ENCODE measurements at places on chromosomes 7 and 10.

DNA sequence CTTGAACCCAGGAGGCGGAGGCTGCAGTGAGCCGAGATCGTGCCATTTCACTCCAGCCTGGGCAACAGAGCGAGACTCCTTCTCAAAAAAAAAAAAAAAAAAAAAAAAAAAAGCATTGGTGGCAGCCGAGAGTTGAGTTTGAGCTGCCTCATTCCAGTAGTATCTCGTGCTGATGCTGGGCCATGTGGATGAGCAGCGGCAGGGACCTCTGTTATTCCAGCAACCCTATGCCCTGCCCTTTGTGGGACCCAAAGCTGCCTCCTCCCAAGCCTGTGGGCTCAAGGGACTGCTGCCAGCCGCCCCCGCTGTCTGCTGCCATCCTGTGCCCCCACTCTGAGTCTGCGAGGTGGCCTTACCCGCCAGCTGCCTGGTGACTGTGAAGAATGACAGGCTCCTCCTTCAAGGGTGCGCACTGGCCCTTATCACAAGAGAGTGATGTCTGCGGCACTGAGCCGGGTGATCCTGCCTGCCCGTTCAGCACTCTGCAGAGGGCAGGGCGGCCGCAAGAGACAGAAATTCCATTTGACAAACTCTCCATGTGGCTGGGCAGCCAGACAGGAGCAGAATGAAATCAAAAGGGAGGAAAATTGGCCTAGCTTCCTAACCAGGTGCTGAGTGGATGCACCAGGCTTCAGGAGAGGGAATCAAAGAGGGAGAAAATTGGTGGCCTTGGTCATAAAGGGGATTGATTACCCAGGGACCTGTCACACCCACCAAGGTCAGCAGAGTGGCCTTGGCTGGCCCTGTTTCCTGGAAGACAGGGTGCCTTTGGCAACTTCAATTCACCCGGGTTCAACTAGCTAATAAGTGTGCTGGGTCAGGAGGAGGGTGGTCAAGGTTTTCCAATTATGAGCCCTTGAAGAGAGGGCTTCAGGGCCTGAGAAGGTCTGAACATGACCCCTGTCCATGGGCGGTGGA is 65.3 kb upstream of the ZMIZ1 start:
- peak; percentile 15 for DNase-seq

DNA sequence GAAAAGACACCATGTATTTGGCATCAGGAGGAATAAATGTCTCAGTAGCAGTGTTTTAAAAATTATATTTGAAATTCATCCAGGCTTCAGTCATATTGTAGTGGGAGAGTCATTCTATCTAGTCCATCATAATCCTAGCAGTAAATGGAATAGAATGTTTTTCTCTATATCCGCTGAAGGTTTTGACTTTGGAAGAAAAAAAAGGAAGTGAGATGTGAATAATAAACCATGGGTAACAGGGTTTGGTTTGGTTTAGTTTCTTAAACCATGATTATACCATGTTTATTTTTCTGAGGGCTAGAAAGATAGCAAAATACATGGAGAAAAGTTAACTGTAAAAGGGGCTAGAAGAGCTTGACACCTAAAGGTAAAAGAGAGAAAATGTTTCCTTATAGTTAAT is 16.4 kb upstream of the BPGM start:
- no peak for DNase-seq

DNA sequence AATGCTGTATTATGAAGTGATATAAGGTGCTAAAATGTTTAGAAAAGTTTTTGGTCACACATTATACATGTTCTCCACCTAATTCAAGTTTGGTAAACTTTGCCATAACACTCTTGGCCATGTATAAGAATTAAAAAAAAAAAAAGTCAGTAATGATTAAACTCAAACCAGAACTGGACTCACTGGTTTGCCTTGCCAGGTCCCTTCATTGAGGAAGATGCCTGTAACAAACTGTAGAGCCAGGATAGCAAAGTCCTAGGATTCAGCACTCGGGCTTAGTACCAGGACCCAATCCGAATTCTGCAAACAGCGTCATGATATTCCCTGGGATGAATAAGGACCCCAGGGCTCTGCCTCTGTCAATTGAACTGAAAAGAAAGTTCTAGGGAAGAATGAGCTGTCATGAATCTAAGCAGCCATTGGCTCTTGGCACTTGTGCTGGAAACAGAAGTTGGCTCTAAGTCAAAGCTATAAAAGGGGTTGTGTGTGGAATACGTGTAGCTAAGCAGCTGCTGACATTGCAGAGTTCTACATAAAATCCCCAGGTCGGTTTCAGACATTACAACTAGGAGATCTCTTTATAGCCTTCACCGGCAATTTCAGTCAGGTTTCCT is 216.9 kb downstream of the C7orf25 start:
- DNase-seq: no peak

DNA sequence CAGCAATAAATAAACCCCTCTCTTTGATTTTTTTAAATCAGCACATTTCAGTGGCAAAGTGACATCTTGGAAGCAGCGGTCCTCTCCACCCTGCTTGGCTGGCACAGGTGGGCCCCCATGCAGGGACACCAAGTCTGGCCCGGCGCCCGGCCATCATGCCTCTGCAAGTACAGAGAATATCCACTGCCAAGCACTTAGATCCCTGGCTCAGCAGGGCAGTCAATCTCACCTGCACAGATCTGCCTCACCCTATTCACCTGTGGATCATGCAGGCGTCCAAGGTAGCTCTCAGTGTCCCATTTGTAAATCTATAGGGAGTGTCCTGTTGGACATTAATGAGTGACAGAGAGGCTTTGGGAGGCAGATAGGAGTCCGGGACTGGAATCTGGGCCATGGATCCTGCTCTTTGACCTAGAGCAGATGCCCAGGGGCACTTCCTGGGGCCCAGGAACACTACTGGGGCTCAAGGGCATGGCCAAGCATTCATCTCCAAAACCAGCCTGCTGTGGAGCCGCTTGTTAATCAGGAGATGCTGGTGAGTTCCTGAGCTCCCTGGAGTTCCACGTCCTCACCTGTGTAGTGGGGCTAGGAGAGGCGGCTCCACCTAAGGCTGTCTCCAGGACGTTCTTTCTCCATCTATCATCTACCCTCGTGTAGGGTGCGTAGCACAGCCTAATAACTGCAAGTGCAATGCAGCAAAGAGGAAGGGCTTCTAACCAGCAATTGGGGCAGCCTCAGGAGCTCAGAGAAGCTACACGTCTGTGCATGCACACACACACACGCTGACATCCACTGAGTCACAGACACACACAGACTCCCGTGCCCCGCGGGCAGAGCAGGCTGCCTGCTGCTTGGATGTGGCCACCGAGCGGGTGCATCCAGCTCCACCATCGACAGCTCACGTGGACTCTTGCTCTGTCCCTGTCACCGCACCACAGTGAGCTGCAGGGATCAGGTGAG is 123.6 kb downstream of the OAT start:
- no peak for DNase-seq

GRCh38 chr7:142553216-142553615 is 196.1 kb upstream of the PRSS1 start:
- no peak for DNase-seq

- no peak for DNase-seq
Measured at GRCh38 chr10:6562221-6562620, 17.9 kb downstream of the PRKCQ start.

- no peak for DNase-seq
Measured at GRCh38 chr10:78229489-78229888, 195.8 kb downstream of the RPS24 start.

DNA sequence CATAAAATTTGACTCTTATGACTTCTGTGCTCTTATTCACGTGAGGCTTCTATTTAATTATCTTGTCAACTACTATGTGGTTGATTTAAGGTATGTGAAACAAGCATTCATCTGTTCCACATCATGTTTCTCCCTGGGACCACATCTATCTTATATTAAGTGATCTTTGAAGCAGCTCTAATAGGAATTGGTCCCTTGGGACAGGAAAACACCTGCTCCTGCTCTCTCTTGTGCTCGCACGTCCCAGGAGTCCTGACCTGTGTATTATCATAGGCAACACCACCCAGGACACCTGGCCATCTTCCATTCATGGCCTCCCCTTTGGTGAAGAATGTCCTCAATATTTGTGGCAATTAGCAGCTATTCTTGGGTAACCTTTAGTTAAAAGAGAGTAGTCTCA is 269.2 kb downstream of the NRG3 start:
- DNase-seq: no peak

DNA sequence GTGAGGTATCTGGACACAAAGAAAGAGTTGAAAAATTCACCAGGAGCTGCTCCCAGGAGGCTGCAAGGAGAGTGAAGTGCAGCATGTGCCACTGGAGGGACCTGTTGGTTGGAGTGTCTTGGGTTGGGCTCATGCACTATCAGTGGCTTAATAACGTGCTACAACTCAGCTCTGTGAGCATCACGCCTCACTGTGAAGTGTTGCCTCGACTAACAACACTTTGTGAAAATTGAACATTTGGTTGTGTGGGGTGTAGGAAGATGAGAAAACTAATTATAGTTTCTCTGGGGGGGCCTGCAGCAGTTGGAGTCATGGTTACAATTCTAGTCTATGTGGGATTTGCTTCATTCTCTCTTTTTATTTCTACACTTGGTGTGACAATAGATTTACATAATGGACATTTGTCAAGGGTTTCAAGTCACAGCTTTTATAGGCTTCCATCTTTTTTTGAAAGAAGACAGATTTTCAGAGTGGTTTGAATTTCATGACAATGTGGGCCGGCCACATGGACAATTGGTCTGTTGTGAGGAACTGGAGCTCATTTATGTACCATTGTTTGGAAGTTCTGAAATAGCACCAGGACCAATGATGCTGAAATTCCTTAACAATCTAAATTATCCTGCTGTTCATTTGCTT is 121.3 kb downstream of the RAMP3 start:
- no peak for DNase-seq

- DNase-seq: no peak
Measured at GRCh38 chr7:22442882-22443369, 57.1 kb downstream of the STEAP1B start.

- no peak for DNase-seq
Measured at GRCh38 chr7:71470326-71470725, 338.4 kb downstream of the GALNT17 start.

DNA sequence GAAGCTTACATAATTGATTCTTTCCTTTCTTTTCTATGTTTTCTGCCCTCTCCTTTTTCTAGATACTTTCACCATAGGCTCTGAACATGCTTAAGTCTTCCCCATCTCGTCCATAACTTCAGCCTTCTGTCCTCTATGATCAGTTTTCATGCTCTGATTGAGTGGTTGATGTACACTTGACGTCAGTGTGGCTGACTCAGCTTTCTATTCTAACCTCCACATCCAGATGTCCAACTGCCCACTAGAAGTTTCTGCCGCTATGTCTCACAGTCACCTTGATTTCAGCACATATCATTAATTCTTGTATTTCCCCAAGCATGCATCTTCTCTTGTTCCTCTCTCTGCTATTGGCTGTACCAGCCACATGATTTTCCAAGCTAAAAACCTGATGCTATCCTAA is 15.0 kb downstream of the CDK14 start:
- no peak for DNase-seq

GRCh38 chr10:102467971-102468438 is 16.7 kb upstream of the C10orf95 start:
- DNase-seq: no peak

DNA sequence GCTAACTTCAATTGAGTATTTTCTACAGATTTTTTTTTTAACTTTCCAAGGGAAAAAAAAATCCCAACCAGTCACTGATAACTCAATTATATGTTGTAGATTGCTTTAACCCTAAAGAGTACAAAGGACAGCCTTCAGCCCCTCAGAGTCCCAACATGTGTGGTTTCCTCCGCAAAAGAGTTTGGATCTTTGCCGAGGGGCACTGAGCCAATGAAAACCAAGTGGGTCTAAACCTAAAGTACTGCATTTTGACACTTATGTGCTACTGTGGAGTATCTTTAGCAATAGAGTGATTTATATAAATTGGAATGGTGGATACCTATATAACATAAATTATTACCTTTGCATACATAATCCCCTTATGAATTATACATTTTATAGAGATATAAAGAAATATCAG is 91.5 kb downstream of the SEMA3D start:
- DNase-seq: no peak

GRCh38 chr7:151038951-151039849 is 9.1 kb upstream of the ASIC3 start:
- DNase-seq: no peak

DNA sequence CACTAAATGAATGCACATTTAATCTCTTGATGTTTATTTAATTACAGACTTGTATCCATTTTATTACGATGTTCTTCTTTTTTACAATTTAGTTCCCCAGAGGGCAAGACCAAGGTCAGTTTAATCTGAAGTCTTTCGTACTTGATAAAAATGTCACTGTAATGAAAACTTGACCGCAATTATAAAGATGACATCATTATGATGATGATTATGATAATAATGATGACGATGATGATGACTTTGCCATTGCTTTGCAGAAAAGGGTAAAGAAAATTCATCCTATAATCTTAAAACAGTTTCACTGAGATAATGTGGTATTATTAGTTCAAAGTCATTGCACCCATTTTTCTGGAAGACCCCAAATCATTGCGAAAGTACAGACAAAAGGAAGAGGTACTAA is 290.1 kb downstream of the NEBL start:
- DNase-seq: no peak

GRCh38 chr10:5274795-5275194 is 78.2 kb downstream of the AKR1C4 start:
- DNase-seq: no peak

DNA sequence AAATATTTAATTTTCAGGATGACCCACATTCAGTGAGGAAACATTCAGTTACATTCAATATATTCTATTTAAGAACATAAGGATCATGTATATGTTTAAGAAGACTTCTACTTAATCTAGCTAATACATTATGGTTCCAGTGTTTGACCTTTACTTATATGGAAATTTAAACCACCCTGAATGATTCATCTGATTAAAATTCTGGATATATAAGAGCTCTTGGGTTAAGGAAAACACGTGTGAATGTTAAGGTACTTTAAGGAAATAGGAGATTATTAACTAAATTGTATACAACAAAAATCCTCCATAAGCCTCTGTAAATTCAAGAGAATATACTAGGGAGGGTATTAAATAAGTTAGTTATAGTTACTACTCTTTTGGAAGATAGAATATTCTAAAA is 40.9 kb downstream of the HDAC9 start:
- DNase-seq: no peak

DNA sequence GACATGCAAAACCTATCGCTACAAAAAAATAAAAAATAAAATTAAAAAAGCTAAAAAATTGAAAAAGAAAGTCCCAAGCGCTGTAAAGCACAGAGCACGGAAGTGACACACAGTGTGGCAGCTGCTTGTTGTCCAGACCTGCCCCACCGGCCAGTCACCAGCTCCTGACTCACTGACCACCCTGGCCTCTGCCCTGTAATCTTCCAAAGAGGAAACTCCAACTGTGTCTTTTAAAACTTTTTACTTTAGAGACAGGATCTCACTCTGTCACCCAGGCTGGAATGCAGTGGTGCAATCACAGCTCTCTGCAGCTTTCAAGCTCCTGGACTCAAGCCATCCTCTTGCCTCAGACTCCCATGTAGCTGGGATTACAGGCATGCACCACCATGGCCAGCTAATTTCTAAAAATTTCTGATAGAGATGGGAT is 23.6 kb downstream of the GNA12 start:
- DNase-seq: no peak

DNA sequence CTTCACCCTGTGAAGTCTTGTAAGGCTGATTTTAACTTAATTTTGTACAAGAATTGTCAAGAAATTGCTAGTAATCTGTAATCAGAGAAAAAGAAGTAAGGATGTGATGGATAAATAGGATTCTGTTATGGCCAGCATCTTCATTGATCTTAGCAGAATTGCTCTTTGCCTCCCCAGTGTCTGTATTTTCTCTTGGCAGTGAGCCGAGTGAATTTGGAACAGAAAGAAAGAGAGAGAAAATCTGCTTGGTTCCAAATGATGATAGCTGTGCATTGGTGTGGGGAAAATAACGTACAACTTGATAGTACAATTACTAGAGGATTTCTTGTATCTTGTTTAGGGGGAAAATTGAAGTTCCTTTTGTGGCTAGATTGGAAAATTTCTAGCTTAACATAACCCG is 34.6 kb downstream of the VTI1A start:
- DNase-seq: no peak
